NCI-H446 (cell line): ENCODE measurements at places on chromosomes 12 and 14.

DNA sequence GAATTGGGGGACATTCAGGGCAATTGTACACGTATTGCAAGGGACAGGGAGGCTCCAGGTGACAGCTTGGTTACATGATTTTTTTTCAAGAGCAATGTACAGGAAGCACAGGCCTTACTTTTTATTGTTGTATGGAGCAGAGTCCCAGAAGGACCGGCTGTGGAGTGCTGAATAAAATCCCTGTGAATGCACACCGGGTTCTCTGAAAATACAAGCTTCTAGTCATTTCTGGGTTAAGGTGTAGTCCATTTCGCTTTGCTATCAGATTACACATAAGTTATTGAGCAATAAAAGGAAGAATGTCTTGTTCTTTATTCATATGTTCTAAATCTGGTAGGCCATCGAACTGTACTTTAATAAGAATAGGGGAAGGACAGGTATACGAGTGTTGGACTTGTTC lies 52.2 kb downstream of the PDE3A start:
- DNase-seq, result no peak

GRCh38 chr12:53805067-53805466 lies 53.3 kb upstream of the CISTR start:
- DNase-seq, result no peak

- peak; percentile 26 for DNase-seq
These were observed 86.6 kb downstream of the KDM2B start for GRCh38 chr12:121494093-121494787.

- no peak for DNase-seq
These were observed at the start of gene GAS2L3 for GRCh38 chr12:100573292-100574186. Gene GAS2L3, plus strand, starts transcription at chr12:100573684. Its CDS starts 21,221 bp downstream, at chr12:100594905.

- DNase-seq, result no peak
These were observed 184.6 kb upstream of the SOX5 start for GRCh38 chr12:24134092-24134491.

GRCh38 chr12:105205322-105206048 lies 30.5 kb downstream of the APPL2 start:
- no peak for DNase-seq

DNA sequence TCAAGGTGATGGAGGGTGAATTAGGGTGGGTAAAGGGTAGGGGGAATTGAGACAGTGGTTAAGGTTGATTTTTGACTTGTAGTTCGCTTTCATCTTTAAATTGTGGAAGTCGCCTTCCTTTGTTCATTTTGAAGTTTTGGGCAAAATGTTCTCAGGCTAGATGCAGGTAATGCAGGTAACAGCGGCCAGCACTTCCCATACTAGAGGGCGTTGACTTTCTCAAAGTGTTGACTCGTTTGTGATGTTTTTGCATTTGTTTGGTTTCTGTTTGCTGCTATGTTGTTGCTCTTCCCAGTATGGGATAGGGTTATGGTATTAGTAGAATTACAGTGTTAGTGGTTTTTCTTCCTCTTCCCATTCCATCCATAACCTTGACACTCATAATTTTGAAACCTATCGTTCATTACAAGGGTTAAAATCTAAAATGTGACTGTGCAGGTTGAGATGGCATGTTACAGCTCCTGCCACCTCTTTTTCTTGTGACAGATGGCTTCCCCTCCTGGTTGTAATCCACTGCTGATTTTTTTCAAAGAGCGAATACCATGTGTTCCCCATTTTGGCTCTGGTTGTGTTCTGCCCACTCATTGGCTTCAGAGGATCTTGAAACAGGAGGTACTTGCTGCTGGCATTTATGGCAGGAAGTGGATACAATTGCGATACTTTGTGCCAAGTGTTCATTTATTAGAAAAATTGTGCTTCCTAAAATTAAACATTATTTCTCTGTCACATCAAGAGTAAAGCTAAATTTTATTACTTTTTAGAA lies 57.1 kb downstream of the ERC1 start:
- peak; percentile 94 for DNase-seq

DNA sequence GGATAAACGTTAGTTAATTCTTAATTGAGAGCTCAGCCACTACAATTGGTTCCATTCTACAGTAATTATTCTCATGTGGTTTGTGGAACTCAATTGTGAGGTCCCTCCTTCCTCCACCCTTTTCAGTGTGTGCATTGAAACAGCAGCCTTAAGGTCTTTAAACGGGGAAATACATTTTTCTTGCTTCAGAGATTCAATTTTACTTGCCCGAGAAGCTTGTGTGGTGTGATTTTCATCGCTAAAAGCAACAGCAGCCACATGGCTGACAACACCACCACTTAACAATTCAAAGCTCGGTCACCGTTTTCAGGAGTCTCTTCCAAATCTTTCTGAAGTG lies 733 bp upstream of the PPFIBP1 start:
- DNase-seq, result no peak

DNA sequence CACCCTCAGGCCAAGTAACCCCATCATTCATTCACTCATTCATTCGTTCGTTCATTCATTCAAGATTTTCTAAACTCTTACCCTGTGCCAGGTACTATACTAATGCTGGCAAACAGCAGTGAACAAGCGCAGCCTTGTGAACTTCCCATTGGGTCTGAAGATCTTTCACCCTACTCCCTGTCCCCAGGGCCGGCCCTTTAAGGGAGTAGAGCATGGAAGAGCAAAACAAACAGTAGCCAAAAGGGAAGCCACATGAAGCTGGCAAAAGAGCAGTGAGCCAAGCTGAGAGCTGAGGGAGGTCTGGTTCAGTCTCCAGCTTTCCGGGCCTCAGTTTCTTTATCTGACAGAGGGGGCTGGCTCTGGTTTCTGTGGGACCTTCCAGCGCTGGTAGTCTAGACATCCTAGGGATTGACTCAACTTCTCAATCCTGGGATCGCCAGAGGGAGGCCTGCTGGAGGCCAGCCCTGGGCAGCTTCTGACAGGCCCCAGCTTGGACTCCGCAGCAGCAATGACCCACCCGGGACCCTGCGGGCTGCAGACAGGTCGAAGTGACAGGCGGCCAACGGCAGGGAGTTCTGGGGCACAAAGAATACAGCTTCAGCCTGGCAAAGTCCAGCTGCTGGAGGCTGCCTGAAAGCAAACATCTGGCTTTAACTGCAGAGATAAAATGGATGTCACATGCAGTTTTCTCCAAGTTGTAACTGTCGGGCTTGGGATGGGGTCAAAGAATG lies 27.1 kb downstream of the ACTN1 start:
- no peak for DNase-seq

- DNase-seq, result peak; percentile 52
These were observed 86.2 kb downstream of the C12orf50 start for GRCh38 chr12:87943023-87943422.

DNA sequence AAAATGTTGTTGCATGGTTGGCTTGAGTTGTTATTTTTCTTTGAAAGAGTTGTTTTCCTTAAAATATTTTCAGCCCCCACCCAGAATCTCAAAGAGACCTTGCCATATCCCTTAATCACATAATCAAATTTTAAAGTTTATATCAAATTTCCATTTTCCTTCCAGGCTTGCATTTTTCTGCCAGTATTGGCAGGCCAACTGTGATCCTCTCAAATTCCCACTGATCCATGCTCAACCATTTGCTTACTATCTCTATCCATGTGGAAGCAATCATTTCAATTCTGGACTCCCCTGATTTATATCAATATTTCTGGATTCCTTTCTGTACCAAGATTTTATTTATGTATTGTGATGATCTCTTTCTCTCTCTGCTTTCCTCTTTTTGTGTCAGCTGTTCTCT lies 64.2 kb upstream of the PYGL start:
- DNase-seq, result peak; percentile 72

DNA sequence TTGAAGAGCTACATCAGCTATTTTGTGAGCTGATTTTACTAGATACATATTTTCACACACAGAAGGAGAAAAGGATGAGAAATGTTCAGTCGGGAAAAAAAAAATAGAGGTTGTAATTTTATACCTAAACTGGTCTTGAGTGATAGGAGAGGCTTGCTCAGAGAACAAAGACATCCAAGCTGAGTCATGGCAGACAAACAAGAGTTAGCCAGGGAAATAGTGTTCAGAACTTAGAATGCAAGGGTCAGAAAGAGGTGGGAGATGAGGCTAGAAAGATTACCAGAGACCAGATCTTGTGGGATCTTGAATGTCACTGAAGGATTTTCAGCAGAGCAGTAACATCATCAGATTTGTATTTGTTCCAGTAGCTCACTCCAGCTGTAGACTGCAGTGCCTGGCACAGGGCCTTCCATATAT lies 121.9 kb upstream of the ATF1 start:
- no peak for DNase-seq

GRCh38 chr14:42001431-42001830 lies 394.8 kb downstream of the LRFN5 start:
- DNase-seq, result no peak

- no peak for DNase-seq
These were observed 364.9 kb upstream of the GARIN6 start for GRCh38 chr12:99282624-99283023.

DNA sequence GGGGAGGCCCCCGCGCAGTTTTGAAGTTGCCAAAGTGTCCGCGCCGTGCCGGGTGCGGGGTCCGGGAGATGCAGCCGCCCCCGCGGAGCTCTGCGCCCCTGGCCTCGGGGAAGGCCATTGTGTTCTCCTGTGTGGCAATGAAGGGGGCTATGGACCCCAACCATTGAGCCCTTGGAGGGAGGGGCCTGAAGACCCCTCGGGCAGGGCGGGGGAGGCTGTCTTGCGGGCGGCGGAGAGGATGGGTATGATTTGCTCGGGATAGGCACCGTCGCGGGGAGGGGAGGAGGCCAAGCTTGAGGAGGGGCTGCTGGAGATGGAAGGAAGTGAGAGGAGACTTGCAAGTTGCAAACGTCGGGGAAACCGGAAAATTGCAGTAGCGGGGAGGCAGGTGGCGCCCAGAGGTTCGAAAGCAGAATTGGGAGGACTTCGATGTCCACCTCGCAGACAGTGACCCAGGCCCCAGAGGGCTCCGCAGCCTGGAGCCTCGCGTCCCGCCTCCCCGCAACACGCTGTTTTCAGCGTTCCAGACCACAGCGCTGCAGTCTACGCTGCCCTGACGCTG lies 25.4 kb downstream of the BCL11B start:
- no peak for DNase-seq

- no peak for DNase-seq
These were observed 11.9 kb upstream of the DCN start for GRCh38 chr12:91194500-91194899.

DNA sequence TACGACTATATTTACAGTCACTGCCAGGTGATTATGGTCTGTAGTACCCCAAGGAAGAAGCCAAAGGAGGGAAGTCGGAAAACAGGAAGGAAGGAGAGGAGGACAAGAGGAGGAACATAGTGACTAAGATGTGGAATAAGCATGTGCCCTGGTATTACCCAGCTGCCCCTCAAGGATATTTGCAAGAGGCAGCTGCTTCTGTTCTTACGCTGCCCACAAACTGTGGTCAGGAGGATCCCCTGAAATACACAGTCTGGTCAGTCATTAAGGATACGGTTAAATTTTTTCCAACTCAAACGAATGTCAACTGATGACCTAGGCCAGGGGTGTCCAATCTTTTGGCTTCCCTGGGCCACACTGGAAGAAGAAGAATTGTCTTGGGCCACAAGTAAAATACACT lies 126.5 kb downstream of the CMAS start:
- DNase-seq, result no peak

- DNase-seq, result peak; percentile 64
These were observed 21.1 kb downstream of the GYS2 start for GRCh38 chr12:21583587-21583986.

DNA sequence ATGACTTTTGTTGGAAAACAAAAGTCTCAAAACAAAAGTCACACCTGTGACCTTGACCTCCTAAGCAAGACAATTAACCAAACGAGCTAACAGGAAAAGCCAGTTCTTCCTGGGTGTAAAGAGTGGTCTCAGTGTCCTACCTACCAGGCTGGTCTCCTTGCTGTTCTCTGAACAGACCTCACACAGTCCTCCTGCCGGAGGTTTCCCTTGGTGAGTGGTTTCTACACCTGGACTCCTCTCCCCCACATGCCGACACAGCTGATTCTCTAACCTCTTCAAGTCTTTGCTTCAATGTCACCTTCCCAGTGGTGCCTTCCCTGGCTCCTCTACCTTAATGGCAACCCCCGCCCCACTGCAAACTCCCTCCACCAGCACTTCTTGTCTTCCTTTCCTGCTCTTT lies 238.6 kb downstream of the ZFP36L1 start:
- no peak for DNase-seq

GRCh38 chr12:24304285-24304684 lies 354.8 kb upstream of the SOX5 start:
- no peak for DNase-seq

DNA sequence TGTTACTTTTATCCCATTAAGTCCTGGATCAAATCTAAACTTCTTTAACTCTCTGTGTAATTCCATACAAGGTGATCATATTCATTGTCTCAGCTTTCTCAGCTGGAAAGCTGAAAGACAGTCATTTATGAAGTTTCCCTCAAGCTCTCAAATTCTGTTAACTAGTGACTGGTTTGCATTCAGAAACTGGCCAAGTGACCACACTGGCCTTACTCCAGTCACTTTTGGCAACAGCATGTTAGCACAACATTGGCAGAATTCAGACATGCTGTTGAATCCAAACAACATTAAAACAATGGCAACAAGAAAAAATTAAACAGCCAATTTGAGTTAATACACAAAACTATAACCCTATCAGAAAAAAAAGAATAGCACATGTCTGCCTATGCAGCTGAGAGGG lies 343.3 kb downstream of the MDGA2 start:
- no peak for DNase-seq

DNA sequence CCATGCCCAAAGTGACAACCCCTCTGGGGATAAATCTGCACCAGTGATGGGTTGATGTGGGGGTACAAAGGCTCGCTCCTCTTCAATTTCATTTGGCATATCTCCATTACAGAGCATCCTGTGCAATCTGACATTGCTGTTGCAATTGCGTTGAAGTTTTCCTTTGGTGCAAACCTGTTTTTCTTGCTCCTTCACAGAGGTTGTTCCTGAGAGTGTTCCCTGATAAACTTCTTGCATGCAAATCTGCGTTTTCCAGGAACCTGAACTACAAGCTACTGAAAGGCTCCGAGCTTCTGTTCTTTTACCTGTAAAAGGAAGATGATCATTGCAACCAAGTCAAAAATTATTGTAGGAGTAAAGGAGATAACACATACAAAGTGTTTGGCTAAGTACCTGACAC lies 26.1 kb downstream of the SERPINA11 start:
- DNase-seq, result no peak

- DNase-seq, result no peak
These were observed 45.8 kb upstream of the IQSEC3 start for GRCh38 chr12:20757-21156.
